ENCODE measurements at places on chromosomes 2 and 18.
A peak's percentile ranks its signal among the peaks of the same experiment; 100 is the strongest.

GRCh38 chr2:207502577-207503198 is 27.1 kb upstream of the CREB1 start:
- DNase-seq = no peak

GRCh38 chr2:105296017-105296611 is 33.4 kb downstream of the TGFBRAP1 start:
- DNase-seq = no peak

DNA sequence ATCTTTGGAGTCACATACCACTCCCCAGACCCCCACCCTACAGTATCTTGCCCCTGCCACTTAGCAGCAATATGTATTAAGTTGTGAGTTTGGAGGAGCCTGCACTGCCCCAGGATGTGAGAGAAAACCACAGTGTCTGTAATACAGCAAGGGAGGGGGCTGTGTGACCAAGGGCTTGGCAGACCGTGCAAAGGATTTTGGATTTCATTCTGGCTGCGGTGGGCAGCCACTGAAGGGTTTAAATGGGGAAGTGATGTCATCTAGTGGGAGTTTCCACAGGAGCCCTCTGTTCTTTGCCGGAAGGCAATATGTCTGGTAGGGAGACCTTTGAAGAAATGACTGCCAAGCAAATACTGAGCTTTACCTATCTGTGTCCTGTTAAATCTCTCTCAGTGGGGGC is 202.4 kb downstream of the FHOD3 start:
- peak; percentile 12 for DNase-seq

GRCh38 chr2:145287736-145288135 is 767.8 kb upstream of the ZEB2 start:
- no peak for DNase-seq

- no peak for DNase-seq
These were observed 504.9 kb downstream of the TNS1 start for GRCh38 chr2:217497843-217498377.

- no peak for DNase-seq
These were observed 99.3 kb downstream of the TPO start for GRCh38 chr2:1512321-1513289.

DNA sequence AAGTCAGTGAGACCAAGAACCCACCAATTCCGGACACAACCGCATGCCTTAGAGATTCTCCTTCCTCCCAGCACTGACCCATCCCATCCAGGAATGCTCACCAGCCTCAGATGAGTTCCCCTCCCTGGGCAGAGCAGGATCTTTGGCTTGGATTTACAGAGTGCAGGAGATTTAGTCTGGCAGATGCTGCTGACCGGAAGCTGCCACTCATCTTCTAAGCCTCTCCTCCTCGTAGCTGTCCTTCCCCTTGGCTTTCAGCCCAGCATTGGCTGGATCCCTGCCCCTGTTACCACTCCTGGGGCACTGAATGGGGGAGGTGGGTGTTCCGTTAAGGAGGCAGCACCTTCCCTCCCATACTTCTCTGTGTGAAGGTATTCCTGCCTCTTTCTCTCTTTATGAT is 53.2 kb downstream of the VWA3B start:
- no peak for DNase-seq

GRCh38 chr18:70422391-70422965 is 133.6 kb downstream of the SOCS6 start:
- DNase-seq = no peak

DNA sequence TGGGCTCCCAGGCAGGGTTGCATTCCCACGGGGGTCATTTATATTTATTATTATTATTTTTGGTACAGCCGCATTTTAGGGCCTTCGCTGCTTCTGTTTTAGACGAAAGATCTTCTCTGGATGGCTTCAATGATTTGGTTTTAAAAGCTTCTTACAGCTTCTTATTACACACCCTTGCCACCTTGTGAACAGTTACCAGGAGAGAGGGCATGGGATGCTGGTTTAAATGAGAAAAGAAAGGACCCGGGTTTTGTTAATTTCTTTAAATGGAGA is 1.7 kb downstream of the SH3RF3 start:
- DNase-seq = no peak

DNA sequence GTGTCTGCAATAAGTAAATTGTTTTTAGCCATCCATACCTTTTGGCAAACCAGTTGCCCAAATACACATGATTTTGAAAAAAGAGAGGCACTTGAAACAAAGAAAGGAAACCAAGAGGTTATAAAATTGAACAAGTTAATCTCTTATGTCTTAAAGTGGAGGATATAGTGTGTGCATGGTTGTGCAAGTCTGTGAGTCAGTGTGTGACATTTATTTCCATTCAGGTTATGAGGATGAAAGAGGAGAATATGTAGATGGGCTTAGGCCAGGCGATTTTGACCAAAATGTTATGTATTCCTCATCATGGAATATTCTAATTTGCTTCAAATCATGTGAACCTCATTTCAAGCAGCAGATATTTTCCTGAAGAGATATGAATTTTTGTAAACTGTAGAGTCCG is 123.3 kb downstream of the SETBP1 start:
- DNase-seq = no peak

DNA sequence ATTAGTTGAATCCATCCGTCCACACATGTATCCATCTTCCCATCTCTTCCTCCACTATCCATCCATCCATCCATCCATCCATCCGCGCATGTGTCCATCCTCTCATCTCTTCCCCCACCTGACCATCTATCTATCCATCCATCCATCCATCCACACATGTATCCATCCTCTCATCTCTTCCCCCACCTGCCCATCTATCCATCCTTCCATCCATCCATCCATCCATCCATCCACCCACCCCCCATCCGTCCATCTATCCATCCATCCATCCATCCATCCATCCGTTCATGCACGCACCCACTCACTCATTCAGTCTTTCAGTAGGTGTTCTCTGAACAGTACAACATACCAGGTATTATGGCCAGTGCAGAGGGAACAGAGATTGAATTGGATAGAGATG is 18.9 kb upstream of the GREB1 start:
- DNase-seq = no peak

GRCh38 chr2:229725716-229726574 is 11.6 kb upstream of the DNER start:
- no peak for DNase-seq

DNA sequence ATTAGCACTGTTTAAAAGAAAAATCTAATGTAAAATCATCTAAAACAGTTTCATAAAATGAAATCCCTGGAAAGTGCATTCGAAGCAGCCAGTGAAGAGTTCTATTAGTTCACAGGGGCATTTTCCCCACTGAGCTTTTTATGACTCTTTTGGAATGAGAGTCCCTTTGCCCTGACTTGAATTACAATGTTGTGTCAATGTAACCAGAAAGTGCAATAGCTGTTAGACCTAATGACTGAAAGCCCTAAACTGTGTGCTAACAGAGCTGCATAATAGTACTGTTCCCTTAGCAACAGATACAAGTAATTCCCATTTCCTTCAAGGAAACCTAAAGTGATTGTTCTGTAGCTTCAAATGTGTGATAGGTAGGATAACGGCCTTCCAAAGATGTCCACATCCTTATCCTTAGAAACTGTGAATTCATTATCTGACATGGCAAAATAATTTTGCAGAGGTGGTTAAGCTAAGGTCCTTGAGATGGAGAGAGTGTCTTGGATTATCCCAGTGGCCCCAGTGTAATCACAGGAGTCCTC is 134.4 kb downstream of the L3MBTL4 start:
- no peak for DNase-seq

- DNase-seq = no peak
These were observed 471.1 kb upstream of the SMIM21 start for GRCh38 chr18:75898651-75899050.
